ENCODE measurements at places on chromosomes 1 and 21. TPM values are rescaled to one million over a fixed set of nuclear protein-coding genes. Genes with fewer than 3 reads are reported as not detected.
A peak's percentile ranks its signal among the peaks of the same experiment; 100 is the strongest.

DNA sequence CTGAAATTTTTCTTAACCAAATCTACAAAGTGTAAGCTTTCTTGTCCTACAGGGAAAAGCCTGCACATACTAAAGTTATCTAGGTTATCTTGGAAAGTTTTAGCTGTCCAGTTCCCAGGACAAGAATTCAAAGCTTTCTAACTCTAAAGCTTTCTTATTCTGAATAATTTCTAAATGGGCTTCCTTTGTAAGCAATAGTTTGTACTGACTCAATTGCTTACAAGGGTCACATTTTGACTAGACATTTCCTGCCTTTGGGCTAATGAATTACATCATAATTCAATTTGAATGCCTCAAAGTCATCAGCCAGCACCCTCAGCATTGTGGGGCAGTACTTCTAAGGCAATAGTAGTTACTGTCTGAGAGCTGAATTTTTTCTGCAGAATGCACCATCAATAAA is 223.0 kb downstream of the LTN1 start:
- no peak overlapping the region for H3K27ac ChIP-seq
- H3K27me3 ChIP-seq = no peaks in the 10 kb centered on the region
- no peak overlapping the region for H3K4me3 ChIP-seq

NEXN gene
- total RNA-seq = 338 TPM

OR2M7 gene
- not detected for total RNA-seq

DNA sequence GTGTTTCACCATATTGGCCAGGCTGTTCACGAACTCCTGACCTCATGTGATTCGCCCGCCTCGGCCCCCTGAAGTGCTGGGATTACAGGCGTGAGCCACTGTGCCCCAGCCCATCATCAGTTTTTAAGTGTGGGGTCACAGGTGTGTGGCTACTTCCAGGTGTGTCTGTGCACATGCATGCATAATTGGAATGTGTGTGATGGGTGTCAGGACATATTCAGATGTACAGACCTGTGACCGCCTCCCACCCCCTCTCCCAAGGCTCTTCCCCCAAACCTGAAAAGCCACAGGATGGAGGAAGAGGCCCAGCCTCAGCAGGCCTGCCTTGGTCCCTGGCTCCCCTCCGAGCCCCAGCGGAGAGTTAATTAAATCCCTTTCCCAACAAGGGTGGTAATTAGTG is 37.3 kb upstream of the CSF3R start:
- no peak for DNase-seq
- H3K27ac ChIP-seq = no peak overlapping the region
- H3K27me3 ChIP-seq = no peaks in the 10 kb centered on the region

DNA sequence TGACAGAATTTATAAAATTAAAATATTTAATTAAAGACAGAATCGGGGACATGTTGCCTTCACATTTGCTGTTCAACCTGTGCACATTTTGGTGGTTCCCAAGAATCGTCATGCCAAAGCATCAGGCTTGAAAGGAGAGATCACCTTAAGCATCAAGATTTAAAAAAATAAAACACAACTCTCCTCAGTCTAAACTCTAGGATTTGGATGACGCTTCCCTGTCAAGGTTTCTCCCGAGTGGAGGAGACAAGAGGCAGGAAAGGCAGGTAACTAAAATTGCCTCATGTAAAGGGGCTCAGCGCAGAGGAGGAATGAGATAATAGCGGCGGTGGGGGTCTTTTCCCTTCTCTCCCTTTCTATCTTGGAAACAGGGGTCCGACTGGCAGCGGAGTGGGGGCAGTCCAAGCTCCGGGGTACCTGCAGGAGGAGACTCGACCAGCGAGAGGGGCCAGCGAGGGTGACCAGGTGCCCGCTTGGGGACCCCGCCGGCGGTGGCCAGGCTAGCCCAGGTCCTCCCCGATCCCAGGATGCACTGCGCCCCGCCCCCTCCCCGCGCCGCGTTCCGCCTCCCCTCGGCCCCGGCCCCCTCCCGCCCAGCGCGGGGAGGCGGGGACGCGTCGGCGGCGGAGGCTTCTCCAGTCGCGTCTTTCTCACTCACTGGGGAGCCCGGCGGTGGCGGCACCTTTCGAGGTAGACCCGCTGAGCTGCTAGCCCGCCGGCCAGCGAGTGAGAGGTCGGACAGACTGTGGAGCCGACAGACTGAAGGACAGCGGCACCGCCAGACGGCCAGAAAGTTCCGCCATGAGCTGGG is at the start of gene FNBP1L:
Gene FNBP1L, plus strand, starts transcription at position 638 of the 811 bp plus-strand sequence. Its CDS starts 164 bp downstream, at position 802.
- peak within 1 kb of the TSS; percentile 92 for H3K27ac ChIP-seq
- H3K27me3 ChIP-seq = no peaks in the 10 kb centered on the region
- H3K4me1 ChIP-seq = peaks cover 23% of the 10 kb centered on the region
- peak within 1 kb of the TSS; percentile 98 for H3K4me3 ChIP-seq

- no peak overlapping the region for H3K4me3 ChIP-seq
- no peak for DNase-seq
- H3K27me3 ChIP-seq = no peaks in the 10 kb centered on the region
- no peak overlapping the region for H3K27ac ChIP-seq
- H3K36me3 ChIP-seq = no peaks in the 10 kb centered on the region
Observed at GRCh38 chr1:227449051-227449450, 114.3 kb upstream of the ZNF678 start.

- H3K27me3 ChIP-seq = no peaks in the 10 kb centered on the region
- peaks cover 91% of the 10 kb centered on the region for H3K4me1 ChIP-seq
- H3K4me3 ChIP-seq = no peak overlapping the region
- H3K36me3 ChIP-seq = peaks cover 11% of the 10 kb centered on the region
Observed at GRCh38 chr1:207831517-207832327, 79.2 kb downstream of the CD34 start.

ERG gene
- 11.9 TPM for total RNA-seq

NBPF6 gene
- total RNA-seq = not detected

PCSK9 gene
- not detected for total RNA-seq

GRCh38 chr1:101000131-101000873 is 25.3 kb downstream of the DPH5 start:
- H3K27ac ChIP-seq = no peak overlapping the region
- H3K27me3 ChIP-seq = no peaks in the 10 kb centered on the region
- peaks cover 44% of the 10 kb centered on the region for H3K4me1 ChIP-seq
- DNase-seq = no peak
- H3K36me3 ChIP-seq = no peaks in the 10 kb centered on the region

ATP6V1G3 gene
- not detected for total RNA-seq

DNA sequence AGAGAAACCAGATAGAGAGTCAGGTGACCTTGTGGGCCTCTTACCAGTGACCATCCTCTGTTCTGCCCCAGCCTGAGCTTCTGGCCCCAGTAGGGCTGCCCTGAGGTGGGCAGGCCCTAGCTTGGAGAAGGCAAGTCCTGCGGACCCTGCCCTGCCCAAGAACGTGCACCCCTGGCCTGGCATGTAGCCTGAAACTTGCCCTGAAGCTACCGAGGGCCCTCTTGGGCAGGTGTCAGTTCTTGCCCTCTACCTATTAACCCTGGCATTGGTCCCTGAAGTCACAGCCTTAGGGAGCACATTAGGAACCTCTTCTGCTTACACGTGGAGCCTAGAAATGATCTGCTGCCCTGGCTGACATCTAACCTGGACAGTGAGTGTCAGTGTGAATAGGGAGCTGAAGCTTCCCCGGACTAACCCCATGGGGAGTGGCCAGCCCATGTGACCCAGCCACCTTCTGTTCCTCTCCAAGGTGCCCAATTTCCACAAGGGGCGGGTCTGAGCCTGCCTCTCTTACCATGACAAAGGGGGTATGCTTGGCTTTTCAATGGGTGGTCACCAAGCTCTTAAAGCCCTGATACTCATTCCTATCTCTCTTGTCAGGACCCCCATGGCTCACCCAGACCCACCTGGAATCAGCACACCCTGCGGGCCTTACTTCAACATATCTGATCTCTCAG is 163.0 kb downstream of the ZSCAN20 start:
- no peak overlapping the region for H3K4me3 ChIP-seq
- DNase-seq = no peak
- H3K27ac ChIP-seq = no peak overlapping the region
- no peaks in the 10 kb centered on the region for H3K36me3 ChIP-seq
- no peaks in the 10 kb centered on the region for H3K27me3 ChIP-seq

DNA sequence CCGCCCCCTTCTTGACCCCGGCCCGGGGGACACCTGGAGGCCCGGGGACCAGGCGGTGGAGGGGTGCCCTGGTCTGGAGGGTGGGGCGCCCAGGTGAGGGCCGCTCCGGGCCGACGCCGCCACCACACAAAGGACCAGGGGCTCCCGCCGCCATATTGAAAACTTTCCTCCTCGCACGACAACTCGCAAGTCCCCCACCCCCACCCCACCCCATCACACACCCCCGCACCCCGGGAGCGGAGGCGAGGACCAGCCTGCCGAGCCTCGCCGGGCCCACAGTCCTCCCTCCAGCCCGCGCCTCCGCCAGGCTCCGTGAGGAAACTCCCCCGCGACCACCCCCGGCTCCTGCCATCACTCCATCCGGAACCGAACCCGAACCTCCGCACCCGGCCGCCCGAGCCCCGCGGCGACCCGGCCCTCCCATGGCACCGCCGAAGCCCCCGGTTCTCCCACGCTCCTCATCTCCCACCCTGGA is 733 bp downstream of the KDM5B start:
- DNase-seq = peak; percentile 18
- no peak overlapping the region for H3K27ac ChIP-seq
- peaks cover 54% of the 10 kb centered on the region for H3K4me1 ChIP-seq
- H3K27me3 ChIP-seq = no peaks in the 10 kb centered on the region
- peak overlapping the region; percentile 98 for H3K4me3 ChIP-seq

- no peak for DNase-seq
- peak overlapping the region; percentile 90 for H3K27ac ChIP-seq
- H3K4me1 ChIP-seq = peaks cover 75% of the 10 kb centered on the region
- H3K4me3 ChIP-seq = no peak overlapping the region
- H3K36me3 ChIP-seq = peaks cover 24% of the 10 kb centered on the region
Observed at GRCh38 chr1:21896026-21896425, 41.1 kb downstream of the HSPG2 start.

LCE2A gene
- total RNA-seq = not detected

- H3K36me3 ChIP-seq = no peaks in the 10 kb centered on the region
- no peak overlapping the region for H3K27ac ChIP-seq
- no peak overlapping the region for H3K4me3 ChIP-seq
Observed at GRCh38 chr21:42614396-42614795, 39.0 kb upstream of the PDE9A start.

DNA sequence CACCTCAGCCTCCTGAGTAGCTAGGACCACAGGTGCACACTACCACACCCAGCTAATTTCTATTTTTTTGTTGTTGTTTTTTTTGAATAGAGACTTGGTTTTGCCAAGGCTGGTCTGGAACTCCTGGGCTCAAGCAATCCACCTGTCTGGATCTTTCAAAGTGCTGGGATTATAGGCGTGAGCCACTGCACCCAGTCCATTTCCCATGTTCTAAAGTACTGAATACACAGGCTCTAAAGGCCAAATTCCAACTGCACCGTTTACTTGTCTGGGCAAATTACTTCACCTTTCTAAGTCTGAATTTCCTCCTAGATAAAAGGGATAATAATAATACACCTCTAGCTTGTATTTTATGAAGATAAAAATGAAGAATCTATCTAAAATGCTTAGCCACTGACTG is 39.6 kb downstream of the FRRS1 start:
- no peak overlapping the region for H3K27ac ChIP-seq
- no peak for DNase-seq
- no peaks in the 10 kb centered on the region for H3K27me3 ChIP-seq
- H3K4me3 ChIP-seq = no peak overlapping the region
- H3K4me1 ChIP-seq = peaks cover 25% of the 10 kb centered on the region
- no peaks in the 10 kb centered on the region for H3K36me3 ChIP-seq

DNA sequence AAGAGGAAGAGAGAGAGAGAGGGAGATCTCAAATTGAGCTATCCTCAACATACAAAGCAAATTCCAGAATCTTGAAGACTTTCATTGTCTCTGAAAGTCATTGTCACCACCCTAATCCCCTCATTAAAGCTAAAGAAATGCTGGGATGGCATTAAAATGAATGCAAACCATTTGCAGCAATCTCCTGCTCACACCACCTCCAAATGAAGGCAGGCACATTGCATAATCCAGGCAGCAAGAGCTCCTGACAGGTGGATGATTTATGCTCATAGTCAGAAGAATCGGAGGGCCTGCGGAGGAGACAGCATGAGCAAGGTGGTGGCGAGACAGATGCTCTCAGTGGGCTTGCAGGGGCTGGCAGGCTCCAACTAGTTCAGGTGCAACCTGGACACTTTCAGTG is 90.2 kb downstream of the ESRRG start:
- no peaks in the 10 kb centered on the region for H3K27me3 ChIP-seq
- no peaks in the 10 kb centered on the region for H3K36me3 ChIP-seq
- no peak overlapping the region for H3K27ac ChIP-seq
- no peak overlapping the region for H3K4me3 ChIP-seq
- H3K4me1 ChIP-seq = no peaks in the 10 kb centered on the region

- no peak for DNase-seq
- H3K4me3 ChIP-seq = no peak overlapping the region
- H3K27ac ChIP-seq = no peak overlapping the region
Observed at GRCh38 chr1:231708394-231708793, 81.8 kb downstream of the DISC1 start.

DNA sequence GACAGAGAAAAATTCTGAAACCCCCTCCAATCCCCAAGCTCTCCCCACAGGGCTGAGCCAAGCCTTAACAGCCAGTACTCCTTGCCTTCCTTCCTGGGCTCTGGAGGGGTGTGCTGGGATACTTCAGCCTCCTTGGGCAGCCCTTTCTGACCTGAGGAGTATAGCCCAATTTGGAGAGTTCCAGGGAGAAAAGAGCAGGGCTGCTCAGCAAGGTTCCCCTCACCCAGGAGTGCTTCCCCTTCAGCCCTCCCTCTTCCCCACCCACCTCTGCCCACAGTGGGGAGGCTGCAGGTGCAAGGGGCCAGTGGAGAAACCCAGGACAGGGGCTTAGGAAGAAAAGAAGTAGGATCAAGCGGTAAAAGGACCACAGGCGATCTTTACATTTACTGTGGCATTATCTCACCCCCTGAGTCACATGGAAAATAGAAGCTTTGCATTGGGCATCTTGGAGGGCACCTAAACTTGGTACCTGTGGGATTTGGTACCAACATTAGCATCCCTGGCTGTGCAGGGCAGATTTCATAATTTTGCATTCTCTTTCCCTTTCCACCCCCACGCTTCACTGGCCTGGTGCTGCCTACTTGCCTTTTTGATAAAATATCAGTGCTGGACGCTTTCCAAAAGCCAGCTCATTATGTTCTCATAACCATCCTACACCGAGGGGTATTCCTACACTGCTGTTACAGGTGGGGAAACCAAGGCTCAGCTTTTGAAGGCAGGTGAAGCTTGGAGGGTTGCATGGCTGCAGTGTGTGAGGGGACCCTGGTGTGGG is 2.8 kb upstream of the ADORA1 start:
- peaks cover 17% of the 10 kb centered on the region for H3K4me1 ChIP-seq
- peaks cover 39% of the 10 kb centered on the region for H3K27me3 ChIP-seq
- no peak overlapping the region for H3K27ac ChIP-seq
- DNase-seq = no peak
- H3K36me3 ChIP-seq = no peaks in the 10 kb centered on the region

AJAP1 gene
- not detected for total RNA-seq

ATP1A4 gene
- total RNA-seq = not detected

LMX1A gene
- total RNA-seq = not detected

TOR1AIP2 gene
- 43.2 TPM for total RNA-seq

OR2T29 gene
- not detected for total RNA-seq

DNA sequence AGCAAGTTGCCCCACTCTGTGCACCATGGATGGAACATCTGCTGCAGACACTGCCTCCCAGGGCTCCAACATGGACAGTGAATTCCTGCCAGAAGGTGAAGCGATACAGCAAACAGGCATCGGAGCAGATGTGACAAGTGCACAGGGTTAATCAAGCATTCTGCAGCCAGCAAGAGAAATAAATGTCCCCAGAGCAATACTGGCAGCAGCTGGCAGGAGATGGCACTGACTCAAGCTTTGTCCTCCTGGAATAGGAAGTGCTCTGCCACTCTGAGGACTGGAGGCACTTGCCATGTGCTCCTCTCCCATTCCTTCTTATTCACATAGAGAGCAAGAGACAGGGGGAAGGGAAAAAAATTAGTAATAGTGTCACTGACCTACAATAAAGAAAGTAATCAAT is 402.7 kb upstream of the DAB1 start:
- no peaks in the 10 kb centered on the region for H3K27me3 ChIP-seq
- H3K4me3 ChIP-seq = no peak overlapping the region
- H3K4me1 ChIP-seq = no peaks in the 10 kb centered on the region
- no peak overlapping the region for H3K27ac ChIP-seq
- DNase-seq = no peak
